ENCODE measurements at places on chromosomes 11 and 22.
A peak's percentile ranks its signal among the peaks of the same experiment; 100 is the strongest.

- DNase-seq, result no peak
Observed at GRCh38 chr11:60872961-60873524, 5.7 kb downstream of the ZP1 start.

DNA sequence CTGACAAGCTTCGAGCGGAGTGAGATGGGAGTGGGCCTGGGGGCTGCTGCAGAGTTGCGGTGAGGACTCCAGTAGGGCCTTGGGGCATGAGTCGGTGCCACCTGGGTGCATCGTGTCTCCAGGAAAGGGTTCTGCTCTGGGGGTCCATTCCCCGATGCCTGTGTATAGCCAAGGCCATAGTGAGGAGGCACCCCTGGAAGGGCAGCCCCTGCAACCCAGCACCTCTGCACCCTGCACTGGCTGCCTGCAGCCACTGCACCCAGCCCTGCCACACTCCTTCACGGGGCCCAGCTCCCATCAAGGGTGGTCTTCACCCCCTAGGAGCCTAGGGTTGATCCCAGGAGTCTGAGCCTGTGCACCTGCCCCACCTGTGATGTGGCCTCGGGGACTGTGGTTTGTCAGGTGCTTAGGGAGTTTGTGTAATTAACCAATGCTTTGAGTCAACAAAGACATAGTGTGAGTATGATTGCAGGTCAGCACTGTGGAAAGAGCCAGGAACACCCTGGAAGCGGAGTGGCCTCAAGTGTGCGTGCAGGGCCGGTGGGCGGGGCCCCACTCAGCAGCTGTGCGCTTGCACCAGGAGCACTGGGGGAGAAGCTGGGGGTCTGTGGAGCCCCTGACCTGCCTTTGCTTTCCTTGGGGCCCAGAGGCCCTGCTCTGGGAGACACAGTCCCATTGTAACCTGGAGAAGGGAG, 1299.3 kb downstream of the BRD1 start:
- DNase-seq, result no peak

GRCh38 chr22:45059296-45059695, 49.5 kb upstream of the PHF21B start:
- DNase-seq, result no peak

DNA sequence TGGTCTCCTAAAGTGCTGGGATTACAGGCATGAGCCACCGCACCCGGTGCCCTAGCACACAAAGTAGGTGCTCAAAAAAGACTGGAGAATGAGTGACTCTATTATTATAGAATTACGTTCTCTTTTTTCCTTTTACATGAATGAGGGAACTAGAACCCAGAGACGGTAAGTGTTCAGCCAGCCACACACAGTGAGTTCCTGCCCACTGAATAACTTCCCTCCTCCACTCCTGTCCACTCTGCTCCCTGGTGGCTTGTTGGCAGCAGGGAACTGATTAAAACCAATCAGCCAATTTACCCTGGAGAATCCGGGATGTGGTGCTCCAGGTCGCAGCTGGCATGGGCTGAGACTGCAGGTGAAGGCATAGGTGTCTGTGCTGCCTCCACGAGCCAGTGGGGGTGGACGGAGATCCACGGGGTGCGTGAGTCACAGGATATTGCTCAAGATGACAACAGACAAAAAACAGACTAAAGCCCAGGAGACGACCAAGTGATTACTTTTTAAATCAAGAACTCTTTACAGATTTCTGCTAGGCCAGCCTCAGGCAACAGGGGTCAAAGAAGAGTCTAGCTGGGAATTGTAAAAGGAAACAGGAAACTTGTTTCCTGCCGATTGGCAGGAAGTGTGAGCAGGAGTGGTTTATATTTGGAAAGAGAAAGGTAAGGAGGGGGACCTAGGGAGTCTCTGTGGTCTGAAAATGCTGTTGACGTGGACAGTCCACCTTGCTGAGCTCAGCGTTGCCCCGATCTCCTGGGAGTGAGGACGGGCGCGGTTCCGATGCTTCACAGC, 95.2 kb upstream of the TP53I11 start:
- DNase-seq, result peak; percentile 16

DNA sequence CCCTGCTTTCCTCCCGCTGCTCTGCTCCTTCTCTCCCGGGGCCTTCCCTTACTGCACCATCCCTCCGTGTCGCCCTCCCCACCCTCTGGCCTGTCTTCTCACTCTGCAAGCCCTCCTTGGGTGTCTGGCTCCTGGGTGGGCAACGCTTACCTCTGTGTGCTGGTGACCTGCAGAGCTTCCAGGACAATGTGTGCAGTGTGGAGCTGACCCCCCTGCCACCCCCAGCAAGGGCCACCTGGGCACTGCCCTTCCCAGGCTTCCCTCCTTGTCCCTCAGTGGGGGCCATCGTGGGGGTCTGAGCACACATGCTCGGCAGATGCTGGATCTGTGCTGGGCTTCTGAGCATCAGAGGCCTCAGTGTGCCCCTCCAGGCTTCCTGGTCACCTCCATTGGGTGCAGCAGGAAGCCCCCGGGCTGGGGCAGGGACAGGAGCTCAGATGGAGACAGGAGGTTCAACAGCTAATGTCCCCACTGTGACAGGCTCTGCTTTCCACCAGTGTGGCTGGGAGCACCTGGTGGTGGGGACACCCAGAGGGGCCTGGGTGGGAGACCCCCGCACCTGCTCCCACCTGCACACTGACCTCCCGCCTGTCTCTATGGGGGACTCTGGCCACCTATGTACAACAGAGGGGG, 7.8 kb upstream of the BRSK2 start:
- no peak for DNase-seq

GRCh38 chr11:69912911-69913451, 93.8 kb upstream of the FGF3 start:
- no peak for DNase-seq

All from KBM-7 (cell line).